ENCODE measurements at places on chromosomes 2 and 18.

DNA sequence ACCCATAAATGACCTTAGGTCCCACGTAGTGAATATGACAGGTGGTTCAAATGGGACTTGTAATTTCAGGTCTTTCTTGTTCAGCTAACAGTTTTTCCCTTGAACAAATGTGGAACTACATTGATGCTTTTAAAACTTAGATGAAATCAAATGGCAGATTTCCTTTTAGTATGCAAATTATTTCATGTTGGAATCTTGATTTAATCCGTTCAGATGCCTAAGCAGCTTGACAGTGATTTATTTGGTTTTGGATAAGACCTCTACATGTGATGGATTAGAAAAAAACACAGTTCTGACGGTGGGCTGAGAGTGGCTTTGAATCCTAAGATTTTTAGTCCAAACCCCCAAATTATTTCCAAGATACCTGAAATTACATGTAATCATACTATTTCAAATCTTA, 16.9 kb downstream of the SCYGR4 start:
- DNase-seq = no peak

GRCh38 chr2:38141501-38141900, 65.5 kb upstream of the CYP1B1 start:
- no peak for DNase-seq

- DNase-seq = no peak
Observed at GRCh38 chr18:10320791-10321190, 133.6 kb upstream of the APCDD1 start.

- no peak for DNase-seq
Observed at GRCh38 chr2:239619369-239619768, 218.5 kb upstream of the HDAC4 start.

DNA sequence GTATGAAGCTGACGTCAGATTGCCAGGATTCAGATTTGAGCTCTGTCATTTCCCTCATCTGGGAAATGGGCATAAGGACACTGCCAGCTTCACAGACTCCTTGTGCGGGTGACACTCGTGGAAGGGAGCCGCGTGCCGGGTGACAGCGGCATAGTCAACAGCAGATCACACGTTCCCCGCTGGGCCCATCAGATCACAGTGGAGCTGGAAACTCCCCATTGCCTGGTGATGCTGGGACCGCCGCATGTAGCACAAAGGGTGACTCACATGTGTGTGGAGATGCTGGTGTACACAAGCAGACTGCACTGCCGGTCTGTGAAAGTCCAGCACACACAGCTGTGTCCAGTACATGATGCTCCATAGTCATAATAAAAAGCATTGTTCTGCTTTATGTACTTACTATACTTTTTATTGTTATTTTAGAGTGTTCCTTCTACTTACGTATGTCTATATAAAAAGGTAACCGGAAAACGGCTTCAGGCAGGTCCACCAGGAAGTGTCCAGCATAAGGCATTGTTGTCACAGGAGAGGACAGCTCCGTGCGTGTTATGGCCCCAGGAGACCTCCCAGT, 31.8 kb downstream of the SALL3 start:
- DNase-seq = no peak

DNA sequence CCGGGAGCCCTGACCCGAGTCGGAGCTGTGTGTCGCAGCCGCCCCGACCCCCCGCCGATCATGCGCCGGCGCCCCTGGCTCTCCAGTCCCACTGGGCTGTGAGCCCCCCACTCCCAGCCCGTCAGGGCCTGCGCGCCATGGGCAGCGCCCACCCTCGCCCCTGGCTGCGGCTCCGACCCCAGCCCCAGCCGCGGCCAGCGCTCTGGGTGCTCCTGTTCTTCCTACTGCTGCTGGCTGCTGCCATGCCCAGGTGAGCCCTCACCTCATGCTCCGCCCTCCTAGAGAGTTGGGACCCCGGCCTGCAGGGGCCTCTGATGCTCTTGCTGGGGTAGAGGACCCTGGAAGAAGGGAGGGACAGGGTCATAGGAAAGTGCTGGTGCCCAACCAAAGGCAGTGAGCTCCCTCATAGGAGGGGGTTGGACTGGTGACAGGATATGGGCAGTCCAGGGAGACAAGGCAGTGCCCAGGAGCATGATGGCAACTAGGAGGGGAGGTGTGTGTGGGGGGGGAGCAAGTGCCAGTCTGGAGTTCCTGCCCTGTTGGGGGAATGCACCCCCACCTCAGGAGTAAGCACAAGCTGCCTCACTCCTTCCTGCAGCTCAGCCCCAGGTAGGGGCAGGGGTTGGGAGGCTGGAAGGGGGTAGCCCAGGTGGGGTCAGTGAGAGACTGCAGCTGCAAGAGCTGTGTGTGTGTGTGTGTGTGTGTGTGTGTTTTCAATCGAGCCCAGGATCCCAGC, 375 bp downstream of the WNT10A start:
- no peak for DNase-seq

GRCh38 chr2:55923091-55923981, at the start of gene EFEMP1:
Gene EFEMP1 (minus strand): TSS chr2:55923782. CDS start chr2:55922440, 1,342 bp downstream.
- no peak for DNase-seq

DNA sequence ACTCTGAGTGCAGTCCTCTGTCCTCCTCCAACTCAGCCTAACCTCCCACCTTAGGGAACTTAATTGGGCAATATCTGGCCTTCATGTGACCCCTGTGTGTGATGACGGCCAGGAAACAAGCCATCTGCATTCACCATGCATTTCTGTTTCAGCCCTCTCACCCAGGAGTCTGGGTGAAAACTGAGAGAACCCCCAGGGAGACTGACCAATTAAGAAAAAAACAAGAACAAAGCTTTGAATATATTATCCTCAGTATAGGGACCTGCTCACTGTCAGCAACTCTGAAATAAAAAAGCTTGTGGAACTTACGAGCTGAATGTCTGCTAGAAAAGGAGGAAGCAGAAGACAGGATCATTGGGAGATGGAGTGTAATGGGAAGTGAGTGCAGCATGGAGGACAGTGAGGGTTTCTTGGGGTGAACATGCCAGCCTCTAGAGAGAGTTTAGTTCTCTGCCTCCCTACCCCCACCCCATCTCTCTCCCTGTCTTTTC, 9.5 kb downstream of the MAPRE2 start:
- DNase-seq = no peak

GRCh38 chr2:26520148-26520449, 42.2 kb upstream of the OTOF start:
- no peak for DNase-seq

DNA sequence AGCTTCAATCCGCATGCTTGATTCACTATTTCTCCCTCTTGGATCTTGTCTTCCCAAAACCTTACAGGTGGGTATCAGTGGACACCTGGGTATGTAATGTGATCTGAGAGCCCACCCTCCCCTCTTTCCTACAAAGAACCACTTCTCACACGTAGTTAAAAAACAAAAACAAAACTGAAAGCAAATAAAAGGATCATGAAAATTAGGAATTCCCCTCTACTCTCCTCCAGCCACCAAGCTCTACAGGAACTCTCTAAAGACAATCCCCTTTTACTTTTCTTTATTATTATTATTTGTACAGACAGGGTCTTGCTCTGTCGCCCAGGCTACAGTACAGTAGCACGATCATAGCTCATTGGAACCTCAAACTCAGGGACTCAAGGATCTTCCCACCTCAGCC, 40.8 kb upstream of the MYO1B start:
- DNase-seq = no peak

GRCh38 chr2:4190548-4190947, 487.2 kb downstream of the DCDC2C start:
- DNase-seq = no peak

DNA sequence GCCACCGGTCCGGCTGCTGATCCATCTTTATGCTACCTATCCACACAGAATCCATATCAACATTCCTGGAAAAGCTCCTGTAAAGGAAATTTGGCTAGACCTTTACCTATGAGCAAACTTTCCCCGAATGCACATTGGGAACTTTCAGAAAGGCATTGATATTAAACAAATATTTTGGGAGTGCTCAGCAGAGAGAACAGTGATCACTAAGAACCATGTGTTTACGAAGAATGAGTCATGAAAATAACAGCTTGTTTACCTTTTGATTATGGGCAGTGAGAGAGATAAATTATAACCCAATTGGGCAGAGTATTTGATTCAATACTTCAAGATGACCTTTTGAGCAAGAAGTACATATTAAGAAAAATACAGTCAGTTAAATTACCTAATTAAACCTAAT, 189.7 kb upstream of the CDH2 start:
- DNase-seq = no peak

DNA sequence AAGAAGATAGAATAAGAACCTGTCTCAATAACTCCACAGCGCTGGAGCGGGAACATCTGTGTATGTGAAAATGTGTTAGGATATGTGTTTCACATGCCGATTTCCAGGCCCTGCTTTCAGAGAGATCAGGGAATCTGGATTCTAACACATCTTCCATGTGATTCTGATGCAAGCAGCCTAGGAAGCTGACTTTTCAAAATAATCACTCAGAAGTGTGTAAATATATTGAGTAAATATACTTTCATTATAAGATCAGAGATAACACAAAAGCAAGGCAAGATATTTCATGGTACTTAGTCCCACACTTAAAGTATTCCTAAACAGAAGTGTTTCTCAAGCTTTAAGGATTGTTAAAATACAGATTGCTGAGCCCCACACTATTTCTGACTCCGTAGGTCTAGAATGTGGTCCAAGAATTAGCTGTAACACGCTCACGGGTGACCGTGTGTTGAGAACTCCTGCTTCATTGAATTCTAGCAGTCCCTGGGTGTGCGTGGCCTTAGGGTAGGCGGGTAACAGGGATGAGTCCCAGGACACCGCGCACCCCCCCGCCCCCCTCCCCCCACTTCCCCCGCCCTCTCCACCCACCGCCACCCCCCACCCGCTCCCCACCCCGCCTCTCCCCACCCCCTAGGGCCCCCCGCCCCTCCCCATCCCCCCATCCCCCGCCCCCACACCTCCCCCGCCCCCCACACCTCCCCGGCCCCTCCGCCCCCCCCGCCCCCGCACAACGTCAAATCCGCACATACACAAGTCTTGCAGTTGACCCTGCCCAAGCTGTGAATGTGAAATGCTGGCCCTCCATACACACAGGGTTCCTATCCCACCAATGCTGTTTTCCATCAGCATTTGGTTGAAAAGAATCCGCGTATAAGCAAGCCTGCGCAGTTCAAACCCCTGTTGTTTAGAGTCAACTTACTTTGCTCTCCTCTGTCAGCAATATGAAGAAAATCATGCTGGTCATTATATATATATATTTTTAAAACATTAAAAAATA, 94.2 kb upstream of the SLC39A10 start:
- DNase-seq = no peak

- no peak for DNase-seq
Observed at GRCh38 chr2:24115057-24115456, 8.1 kb downstream of the PFN4 start.

DNA sequence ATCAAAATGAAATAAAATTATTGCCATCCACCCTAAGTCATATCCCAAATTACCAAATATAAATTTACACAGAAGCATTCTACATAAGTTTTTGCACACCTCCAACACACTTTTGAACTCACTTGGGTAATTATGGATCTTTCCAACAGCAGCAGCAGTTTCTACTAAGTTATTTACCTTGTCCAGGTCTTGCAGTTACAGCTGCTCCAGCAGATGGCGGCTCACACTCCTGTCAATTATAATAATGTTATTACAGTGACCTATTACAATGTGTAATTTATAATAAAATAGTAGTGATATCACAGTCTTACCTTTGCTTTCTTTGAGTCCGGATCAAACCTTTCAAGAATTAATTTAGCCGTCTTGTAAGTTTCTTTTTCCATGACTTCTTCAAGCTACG, 37.9 kb downstream of the LNPK start:
- no peak for DNase-seq

DNA sequence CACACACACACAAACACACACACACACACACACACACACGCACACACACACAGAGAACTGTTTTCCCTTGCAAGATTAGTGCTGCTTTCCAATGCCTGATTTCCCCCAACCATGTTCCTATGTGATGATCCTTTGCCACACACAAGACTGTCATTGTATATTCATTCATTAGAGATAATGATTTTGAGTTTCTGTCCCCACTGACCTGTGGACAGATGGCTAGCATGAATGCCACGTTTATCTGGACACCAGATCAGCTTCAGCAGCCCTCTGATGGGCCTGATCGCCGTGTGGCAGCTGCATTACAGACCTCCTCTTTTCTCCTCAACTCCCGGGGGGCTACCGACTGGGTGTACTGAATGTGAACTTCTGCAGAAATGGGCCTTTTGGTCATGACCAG, 353.0 kb downstream of the MYCN start:
- DNase-seq = no peak

DNA sequence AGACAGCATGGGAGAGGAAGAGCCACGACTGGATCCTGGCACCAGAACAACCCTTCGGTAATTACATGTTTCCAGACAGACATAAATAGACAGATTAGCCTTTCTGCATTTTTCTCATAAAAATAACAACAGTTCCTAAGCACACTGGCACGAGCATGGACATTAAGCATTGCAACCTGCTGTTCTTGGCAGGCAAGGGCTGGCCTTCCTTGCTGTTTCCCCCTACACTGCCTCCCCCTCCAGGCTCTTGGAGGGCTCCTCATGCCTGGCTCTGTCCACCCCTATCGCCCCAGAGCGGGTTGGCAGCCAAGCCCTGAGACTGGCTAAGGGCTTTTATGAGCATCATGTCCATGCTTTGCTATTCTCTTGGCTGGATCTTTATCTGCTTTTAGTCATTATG, 89.6 kb downstream of the TTC32 start:
- DNase-seq = no peak

- no peak for DNase-seq
Observed at GRCh38 chr2:151716721-151717120, 17.6 kb downstream of the NEB start.

DNA sequence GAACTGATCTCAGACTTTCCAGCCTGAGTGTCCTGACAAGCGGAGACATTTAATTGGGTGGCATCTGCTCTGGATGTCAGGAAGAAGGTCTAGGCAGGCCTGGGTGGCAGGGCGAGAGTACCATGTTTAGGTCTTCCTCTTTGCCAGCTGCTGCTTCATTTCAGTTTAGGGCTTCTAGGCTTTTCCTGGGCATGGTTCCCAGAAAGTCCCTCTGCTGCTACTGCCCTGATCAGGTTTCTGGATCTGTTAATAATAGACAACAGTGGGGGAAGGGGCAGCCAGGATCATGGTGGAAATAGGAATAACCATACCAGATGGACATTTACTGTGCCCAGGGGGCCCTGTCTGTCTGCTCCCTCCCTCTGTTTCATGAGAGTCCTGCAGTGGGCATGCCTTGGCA, 2.3 kb upstream of the PLCD4 start:
- no peak for DNase-seq

- DNase-seq = no peak
Observed at GRCh38 chr2:222038067-222038802, 260.6 kb downstream of the PAX3 start.

- DNase-seq = no peak
Observed at GRCh38 chr2:1136846-1137245, 186.2 kb downstream of the SNTG2 start.

- DNase-seq = no peak
Observed at GRCh38 chr2:240043279-240043989, 9.9 kb downstream of the OR6B3 start.

GRCh38 chr2:7572450-7572849, 655.2 kb downstream of the RNF144A start:
- DNase-seq = no peak

DNA sequence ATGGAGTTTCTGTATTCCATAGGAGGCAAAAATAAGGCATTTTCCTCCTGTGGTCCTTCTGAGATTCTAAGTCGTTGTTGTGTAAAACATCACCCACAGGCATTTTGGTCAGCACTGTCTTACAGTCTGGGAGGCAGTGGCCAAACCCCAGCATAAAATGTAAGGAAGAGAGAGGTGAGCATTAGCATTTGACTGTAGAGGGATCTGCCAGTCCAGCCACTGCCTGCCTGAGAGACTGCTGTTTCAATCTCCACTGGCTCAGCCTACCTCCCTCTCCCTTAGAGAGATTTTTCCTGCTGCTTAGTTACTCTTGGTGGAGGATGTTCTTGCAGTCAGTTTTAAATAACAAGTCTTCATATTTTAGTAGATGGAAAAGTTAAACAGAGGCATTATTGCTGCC, 77.0 kb downstream of the ARHGEF33 start:
- DNase-seq = no peak

All from GM18507 (cell line).